Stimulated activated CD8-positive, alpha-beta memory T cell treated with anti-CD3 and anti-CD28 coated beads, Interleukin-2, amount 100 ng/mL, for 1 hour (primary cell): ENCODE measurements at places on chromosomes 4 and X.

- no peak for DNase-seq
Observed at GRCh38 chrX:45716750-45717149, 516.1 kb upstream of the DIPK2B start.

DNA sequence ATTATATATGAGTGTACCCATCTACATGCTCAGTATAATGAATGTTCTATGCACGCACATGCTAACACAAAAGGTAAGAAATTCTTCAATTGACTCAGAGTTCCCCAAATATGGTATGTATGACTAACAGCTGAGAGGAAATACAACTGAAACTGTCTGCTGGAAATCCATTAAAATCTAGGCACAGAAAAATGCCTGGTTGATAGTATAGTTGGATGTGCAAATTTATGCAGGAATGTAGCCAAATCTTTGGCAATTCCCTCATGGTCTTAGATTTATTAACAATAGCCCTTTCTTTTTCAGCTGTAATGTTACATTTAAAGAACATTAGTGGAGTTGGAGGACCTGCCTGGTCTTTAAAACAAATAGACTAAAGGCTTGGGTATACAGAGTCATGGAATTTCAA lies 5.5 kb downstream of the CAMK2D start:
- DNase-seq = no peak

- DNase-seq = no peak
Observed at GRCh38 chr4:142467088-142467487, 379.0 kb downstream of the INPP4B start.

GRCh38 chr4:121266982-121267381 lies 102.9 kb upstream of the TNIP3 start:
- DNase-seq = no peak

DNA sequence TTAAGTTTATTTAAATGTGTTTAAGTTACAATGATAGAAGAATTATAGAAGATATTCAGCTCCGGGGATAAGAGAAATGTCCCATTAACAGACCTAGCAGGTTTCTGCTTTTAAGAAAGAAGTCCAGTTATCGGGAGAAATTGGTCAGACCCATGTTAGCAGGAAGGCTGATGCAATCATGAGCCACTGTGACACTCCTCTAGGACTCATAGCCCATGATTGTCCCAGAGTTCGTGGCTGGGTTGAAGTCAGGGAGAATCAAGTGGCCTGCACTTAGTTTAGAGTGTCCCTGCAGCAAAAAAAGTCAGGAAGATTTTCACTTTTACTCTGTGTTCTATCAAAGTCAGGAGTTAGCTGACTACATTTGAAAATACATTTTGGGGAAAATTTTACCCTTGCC lies 72.0 kb downstream of the TMEM144 start:
- no peak for DNase-seq

GRCh38 chr4:78185117-78185516 lies 128.0 kb downstream of the FRAS1 start:
- DNase-seq = no peak

DNA sequence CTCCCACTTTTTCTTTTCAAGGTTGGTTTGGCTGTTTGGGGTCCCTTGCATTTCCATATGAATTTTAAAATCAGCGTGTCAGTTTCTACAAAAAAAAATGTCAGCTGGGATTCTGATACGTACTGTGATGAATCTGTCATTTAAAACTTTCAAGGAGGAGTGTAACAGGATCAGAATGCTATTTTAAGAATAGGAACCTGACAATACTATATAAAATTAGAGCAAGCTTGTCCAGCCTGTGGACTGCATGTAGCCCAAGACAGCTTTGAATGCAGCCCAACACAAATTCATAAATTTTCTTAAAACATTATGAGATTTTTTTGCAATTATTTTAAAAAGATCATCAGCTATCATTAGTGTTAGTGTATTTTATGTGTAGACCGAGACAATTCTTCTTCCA lies 56.5 kb downstream of the TMEM164 start:
- DNase-seq = no peak

DNA sequence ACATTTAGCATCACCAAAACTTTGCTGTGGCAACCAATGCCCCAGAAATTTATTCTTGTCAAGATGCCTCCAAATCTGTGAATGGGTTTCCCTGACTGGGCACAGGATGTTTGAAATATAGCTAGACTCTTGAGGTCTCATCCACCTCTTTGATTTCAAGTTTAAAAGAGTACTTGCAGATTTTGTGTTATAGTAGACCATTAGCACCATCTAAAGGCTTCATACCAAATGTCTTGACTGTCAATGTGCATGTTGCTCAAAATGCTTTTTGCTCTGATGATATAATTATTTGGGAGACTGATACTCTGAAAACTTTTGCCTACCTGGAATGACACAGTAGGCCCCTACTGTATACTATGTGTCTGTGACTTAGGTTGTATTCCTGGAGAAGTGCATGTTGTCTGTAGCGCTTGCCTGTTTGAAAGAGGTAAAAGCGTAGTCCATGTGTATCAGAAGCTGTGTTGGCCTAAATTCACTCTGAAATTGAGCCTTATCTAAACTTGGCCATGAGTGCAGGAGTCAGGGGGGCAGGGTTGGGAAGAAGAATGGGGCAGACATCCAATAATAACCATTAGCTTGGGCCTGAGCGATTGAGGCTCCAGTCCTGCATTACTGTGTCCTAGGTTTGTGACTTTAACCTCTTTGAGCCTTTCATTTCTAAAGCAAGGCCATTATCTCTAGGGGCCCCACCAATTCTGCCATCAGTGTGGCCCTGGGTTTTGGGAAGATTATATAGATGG lies 33.8 kb downstream of the NDP start:
- no peak for DNase-seq

DNA sequence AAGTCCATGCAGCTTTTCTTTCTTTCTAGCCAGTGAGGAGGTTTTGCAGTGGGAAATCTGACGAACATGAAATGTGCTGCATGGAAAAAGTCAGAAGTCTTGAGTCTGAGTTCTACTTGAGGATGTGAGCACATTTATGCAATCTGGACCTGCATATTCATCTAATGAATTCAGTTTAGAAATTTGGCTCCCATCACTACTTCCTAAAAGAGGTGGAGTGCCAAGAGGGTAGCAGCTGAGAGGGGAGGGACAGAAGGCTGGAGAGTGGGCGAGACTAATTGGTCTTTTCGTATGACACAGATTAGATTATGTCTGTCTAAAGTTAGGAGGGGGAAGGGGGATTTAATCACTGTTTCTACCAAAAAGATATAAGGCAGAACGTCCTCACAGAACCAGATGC lies 535.9 kb downstream of the IQCM start:
- no peak for DNase-seq

GRCh38 chr4:169070071-169070894 lies 60.2 kb upstream of the CBR4 start:
- no peak for DNase-seq

- DNase-seq = no peak
Observed at GRCh38 chr4:41014158-41014557, 200.2 kb downstream of the APBB2 start.

DNA sequence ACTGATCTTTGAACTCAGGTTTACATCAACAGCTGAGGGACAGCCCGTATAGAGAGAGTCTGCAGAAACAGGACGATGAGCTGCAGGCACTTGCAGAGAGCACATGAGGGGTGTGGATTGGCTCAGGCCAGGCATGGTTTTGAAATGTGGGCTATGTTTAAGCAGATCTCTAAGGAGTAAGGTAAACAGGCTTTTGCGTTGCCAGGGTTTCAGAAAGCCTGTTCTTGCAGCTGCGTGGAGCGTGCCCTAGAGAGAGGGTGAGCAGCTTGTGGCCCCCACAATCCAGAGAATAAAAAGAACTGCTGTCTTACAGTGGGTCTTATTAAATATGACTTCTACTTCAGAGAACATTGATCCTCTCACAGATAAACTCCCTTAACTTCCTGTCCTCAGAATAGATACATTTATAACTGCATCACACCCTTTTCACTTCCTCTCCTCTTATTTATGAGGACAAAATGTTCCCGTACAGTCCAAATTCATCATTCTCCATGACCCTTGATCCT lies 64.1 kb downstream of the TMA16 start:
- no peak for DNase-seq

- no peak for DNase-seq
Observed at GRCh38 chr4:113618205-113618604, 143.3 kb downstream of the CAMK2D start.

- no peak for DNase-seq
Observed at GRCh38 chr4:104811727-104812126, 317.0 kb upstream of the CXXC4 start.

DNA sequence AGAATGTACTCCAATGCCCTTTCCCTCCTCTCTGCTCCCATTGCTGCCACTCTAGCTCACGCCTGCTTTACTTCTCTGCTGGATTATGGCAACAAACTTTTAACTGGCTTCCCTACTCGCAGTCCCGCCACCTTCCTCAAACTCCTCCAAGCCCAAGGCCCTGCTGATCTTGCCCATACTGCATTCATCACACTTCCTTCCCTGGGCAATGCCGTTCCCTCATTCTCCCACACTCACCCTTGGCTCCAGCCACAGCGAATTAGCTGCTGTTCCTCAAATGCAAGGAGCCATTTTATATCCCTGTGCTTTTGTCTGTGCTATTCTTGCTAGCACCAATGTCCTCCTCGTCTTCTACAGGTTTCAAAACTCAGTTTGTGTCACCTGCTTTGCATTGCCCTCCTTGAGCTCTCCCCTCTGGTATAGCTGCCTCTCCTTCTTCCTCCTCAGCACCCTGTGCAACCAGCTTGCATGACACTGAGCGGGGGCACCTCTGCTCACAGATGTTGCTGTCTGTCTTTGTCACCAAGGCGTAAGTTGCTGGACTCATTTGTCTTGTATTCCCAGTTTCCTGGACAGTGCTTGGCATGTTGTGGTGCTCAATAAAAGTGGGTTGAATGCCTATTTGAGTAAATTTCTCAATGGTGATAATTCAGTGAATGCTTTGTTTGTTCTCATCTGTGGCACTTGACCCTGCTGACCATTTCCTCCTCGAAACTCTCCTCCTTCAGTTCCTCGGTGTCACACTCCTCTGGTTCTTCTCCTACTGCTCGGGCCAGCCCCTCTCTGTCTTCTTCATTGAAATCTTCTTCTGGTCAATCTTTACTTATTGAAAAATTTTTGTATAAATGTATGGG lies 22.4 kb upstream of the MGST2 start:
- DNase-seq = no peak

DNA sequence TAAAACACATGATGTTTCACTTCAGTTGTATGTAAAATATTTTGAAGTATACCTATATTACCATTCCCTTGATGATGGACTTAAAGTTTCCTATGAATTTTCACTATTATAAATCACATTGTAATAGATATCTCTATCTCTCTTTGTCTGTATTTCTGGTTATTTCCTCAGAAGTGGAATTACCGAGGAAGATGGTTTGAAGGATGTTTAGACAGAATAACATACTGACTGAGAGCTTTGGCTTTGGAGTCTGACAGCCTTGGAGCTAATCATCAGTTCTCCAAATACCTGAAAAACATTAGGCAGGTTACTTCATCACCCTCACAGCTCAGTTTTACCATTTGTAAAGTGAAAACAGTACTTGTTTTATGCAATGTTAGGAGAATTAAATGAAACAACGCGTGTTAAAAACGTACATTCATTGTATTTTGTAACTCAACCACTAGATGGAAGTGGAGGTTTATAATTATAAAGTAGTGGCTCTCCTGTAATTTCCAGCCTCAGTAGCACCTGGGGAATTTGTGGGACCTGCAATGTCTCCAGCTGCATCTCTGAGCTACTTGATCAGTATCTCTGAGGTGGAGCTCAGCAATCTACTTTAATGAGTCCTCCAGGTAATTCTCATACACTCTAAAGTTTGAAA lies 14.3 kb downstream of the JCHAIN start:
- DNase-seq = no peak

DNA sequence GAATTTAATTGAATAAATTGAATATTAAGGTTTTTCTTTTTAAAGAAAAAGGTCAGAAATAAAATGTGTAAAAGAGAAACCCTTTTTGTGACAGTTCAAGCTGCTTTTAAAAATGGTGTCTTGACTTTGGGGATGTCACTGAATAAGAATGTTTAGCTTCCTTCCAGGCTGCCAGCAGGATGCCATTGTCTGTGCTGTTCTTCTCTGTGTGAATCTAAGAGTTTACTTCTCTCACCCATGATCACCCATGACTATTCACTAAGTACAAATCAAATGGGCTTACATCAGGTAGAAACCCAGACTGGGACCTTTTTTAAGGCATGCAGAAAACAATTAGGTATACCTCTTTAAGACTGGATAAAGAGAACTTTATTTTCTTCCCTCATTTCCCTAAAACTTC lies 115.3 kb downstream of the DACH2 start:
- DNase-seq = no peak

- DNase-seq = no peak
Observed at GRCh38 chr4:126358041-126358440, 1043.3 kb downstream of the FAT4 start.

DNA sequence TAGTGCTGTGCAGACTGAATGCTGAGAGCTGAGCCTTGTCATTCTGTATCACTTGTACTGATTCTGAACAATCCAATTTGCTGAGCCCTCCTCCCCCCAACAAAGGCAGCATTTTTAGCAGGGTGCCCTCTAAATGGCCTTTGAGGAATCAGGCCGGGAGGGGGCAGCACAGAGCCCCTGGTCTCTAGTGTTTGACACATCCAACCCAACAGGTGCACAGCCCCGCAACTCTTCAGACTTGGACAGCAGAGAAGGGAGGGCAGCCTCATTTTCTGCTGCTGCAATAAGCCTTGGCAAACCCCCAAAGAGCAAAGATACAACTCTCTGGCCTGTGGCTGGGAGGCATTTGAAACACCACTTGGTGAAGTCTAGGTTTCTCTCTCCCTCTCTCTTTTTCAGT lies 3.4 kb downstream of the ATP1B4 start:
- DNase-seq = peak; percentile 21

GRCh38 chr4:2136726-2137125 lies 77.6 kb downstream of the NAT8L start:
- no peak for DNase-seq

DNA sequence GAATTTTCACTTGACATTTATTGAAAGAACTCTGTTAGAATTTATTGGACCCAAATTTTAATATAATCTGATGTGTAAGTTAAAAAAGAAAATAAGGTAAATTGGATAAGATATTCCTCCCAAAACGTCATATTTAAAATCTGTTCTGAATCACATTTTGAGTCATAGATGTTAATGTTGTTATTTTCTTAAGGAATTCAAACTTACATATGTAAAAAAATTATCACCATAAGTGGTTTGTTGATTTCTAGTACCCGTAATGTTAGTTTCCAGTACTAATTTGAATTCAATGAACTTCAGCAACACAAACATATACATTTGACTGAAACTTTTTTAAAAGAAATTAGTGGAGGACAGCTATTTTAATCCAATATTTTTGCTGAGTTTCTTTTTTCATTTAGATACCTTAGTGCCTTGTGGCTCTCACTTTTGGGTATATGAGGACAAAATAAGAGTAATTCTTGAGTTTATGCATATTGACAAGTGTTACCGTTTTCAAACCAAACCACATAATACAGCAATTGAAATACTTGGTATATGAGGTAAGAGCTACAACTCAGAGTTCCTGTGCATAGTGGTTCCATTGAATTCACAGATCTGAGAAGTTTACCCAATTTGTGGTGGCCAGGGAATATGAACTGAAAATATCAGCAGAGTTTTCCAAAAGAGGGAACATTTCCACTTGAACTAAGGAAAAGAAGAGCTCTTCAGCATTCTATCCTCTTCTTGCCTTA lies 71.8 kb downstream of the C4orf46 start:
- no peak for DNase-seq

GRCh38 chr4:3791910-3792542 lies 25.8 kb downstream of the ADRA2C start:
- no peak for DNase-seq
